Smooth muscle cell of the pulmonary artery (primary cell): ENCODE measurements at places on chromosomes 1 and 21. TPM values are rescaled to one million over a fixed set of nuclear protein-coding genes. Genes with fewer than 3 reads are reported as not detected.

The MPZ gene
- 0.89 and 2.2 TPM in 2 replicates for total RNA-seq

The HRNR gene
- total RNA-seq = not detected in 2 replicates

The AADACL4 gene
- total RNA-seq = not detected in 2 replicates

The BSND gene
- not detected in 2 replicates for total RNA-seq

The SERPINC1 gene
- total RNA-seq = 0.07 TPM in 1 of 2 replicates, not detected in the other
